ENCODE measurements at places on chromosomes 2 and 18.

- DNase-seq, result no peak
Observed at GRCh38 chr2:208046686-208047085, 21.4 kb upstream of the PLEKHM3 start.

- DNase-seq, result no peak
Observed at GRCh38 chr2:11941201-11942177, 195.1 kb downstream of the LPIN1 start.

GRCh38 chr2:226873051-226873620, 37.3 kb downstream of the RHBDD1 start:
- no peak for DNase-seq

DNA sequence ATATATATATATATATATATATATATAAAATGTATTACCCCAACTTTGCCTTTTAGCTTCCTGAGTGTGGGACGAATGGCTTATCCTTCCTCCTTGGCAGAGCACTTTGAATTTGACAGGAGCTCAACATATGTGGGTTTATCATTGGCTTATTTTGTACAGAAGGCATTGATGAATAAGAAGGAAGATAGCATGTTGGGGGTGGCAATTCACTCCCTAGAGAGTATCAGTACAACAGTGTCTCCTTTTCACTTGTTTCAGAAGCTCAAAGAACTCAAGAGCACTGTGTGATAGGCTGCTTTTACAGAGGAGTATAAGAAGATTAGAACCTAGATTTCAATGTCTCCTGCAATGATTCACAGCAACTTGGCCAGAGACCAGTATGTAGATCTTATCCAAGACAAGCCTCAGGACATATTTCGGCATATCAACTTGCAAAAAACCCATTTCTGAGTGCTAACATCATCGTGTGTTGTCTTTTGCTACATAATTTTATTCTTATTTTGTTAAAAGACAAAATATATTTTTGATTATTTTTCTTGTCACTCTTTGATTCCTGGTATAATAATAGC, 345.8 kb downstream of the SOCS6 start:
- no peak for DNase-seq

GRCh38 chr2:70468878-70469277, 84.7 kb downstream of the TGFA start:
- no peak for DNase-seq

- DNase-seq, result no peak
Observed at GRCh38 chr18:59416818-59417217, 57.8 kb upstream of the LMAN1 start.

DNA sequence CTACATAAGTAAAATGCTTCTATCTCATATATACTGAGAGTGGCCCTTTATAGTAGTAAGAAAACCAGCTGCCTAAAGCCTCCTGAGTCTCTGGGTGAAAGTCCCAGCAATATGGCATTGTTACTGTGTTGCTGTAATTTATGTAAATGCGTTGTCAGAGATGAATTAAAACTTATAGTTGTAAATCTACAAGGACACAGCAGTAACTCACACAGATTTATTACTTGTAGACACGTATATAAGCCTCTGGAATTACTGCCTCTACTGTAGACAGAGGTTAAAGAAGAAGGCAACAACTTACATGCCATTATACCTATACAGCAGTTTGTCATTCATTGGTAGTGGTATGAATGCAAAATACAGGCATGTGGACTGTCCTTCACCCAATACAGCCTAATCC, 169.1 kb upstream of the BOD1L2 start:
- peak; percentile 79 for DNase-seq

DNA sequence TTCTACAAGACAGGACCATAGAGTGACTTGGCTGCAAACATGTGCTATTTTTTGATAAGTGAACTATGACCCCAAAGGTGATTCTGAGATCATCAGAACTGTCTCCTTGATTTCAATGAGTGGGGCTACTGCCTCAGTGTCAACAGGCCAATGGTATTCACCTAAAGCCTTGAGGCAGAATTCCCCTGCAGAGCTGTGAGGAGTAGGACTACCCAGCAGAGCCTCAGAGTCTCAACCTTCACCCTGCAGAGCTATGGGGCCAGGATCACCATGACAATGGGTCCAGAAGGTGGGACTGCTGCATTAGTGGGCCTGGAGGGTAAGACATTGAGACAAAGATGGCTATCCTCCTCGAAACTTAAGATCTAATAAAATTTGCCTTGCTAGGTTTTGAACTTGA, 1668.2 kb upstream of the SLC39A10 start:
- DNase-seq, result no peak

GRCh38 chr2:232102380-232102779, 140.9 kb downstream of the DIS3L2 start:
- DNase-seq, result no peak

DNA sequence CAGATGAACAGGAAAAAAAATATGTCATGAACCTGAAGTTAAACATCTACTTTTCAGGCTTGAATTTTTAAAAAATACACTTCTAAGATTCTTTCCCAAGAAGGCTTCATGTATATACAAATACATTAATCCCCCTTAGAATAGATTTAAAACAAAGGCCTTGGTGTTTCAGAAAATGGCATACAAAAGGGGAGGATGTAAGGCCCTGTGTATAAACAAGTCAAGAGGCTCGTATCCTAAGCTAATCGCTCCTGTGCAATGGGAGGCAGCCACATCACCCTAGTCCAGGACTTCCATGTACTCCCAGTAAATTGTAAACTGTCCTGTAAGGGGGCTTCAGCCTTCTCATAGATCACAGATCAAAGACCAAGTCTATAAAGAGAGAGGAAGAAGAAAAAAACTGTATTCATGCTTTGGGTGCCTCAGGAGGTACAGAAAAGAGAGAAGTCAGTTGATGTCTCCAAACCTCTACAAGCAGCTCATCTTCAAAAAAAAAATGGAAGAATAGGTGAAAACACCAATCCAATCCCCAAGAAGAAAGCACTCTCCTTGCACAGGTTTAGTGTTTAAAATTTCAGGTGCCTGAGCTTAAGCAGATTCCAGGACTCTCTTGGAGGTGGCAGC, 53.9 kb downstream of the ANKRD44 start:
- no peak for DNase-seq

DNA sequence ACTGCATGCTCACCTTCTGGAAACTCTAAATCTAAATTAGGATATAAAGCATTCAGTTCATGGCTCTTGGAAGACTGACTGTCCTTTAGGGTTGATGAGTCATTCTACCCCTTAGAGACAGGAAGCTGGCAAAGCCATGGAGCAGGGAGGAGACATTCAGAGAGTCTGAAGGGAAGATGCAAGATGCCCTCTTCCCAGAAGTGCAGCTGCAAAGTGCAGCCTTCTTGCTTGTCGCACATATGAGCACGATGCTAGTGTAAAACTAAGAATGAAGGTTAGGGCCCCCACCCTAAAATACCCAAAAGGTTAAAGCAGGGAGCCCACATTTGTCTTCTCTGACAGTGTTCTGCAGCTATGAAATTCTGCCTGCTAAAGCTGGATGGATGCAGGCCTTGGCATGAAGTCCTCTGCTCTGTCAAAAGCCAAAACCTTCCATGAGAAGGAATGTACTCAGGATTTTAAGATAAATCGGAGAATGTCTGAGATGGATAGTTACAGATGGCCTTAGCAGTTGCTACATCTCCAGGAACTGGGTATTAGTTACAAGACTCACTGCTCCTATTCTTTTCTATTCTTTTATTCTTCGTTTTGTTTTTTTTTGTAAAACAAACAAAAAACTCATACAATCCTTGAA, 89.7 kb downstream of the POLE4 start:
- no peak for DNase-seq

DNA sequence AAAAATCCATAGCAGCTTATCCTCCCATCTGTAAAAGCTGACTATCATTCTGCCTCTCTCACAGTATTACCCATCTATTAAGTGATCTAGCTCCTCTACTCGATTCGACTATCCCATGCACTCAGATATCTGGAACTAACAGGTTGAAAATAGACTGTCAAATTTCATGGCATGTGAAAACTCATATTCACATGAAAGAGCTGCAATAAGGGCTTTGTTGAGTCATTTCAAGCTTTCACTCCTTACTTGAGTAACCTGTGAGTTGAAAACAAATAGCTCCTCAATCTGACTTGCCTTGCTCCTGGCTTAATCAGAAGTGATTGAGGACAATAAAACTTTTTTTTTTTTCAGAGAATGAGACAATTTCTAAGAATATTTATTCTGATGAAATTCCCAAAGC, 192.4 kb upstream of the ERBB4 start:
- DNase-seq, result no peak

- DNase-seq, result no peak
Observed at GRCh38 chr2:41621563-41621962, 426.3 kb upstream of the PKDCC start.

DNA sequence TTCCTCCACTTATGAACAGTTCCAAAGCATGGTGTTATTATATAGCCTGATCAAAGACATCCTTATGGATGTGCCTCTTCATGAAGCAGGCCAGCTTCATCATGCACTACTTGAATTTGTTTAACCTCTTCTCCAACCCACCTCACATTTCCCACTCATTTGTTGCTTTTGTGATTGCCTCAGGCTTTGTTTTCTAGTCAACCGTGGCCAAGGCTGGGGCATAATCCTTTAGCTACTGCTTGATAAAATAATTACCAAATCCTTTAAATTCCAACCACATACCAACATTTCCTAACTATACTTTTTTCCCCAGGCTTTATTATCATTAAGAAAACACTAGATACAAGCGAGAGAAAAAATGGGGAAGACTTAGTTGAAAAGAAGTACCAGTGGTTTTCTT, 39.6 kb upstream of the SCN1A start:
- no peak for DNase-seq

- no peak for DNase-seq
Observed at GRCh38 chr2:162369551-162369950, 25.6 kb downstream of the GCA start.

- DNase-seq, result no peak
Observed at GRCh38 chr2:78811955-78812610, 213.4 kb upstream of the REG3G start.

DNA sequence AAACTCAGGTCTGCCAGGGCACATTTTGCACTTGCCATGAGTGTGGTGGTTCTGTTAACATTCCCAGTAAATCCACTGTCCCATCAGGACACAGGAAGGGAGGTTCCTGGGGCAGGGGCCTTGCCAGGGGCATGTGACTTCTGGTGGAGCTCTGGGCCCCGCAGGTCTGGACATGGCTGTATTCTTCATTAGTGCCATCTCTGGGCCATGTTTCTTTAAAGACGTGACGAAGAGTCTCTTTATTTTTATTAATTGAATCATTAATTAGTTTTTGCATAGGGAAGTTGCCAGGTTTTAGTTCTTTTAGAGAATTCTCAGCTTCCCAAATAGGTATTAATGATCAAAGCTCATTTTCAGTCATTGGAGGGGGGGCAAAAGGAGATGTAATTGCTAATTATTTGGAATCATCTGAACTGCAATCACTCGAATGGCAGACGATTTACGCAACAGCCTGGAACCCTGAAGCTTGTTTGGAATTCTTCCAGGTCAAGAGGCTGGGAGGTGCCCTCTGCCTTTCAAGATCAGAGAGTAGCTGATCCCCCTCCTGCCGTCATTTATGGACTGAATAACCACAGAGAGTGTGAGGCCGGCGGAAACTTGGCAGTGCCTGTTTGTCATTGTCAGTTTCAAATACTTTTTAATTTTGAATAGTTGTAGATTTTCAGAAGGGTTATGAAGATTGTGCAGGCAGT, 106.2 kb downstream of the RTP5 start:
- DNase-seq, result no peak

GRCh38 chr18:37565101-37565976, at the start of gene CELF4:
Gene CELF4 (minus strand): TSS chr18:37565798.
- DNase-seq, result peak; percentile 77

- no peak for DNase-seq
Observed at GRCh38 chr2:64363848-64364247, 90.1 kb upstream of the LGALSL start.

DNA sequence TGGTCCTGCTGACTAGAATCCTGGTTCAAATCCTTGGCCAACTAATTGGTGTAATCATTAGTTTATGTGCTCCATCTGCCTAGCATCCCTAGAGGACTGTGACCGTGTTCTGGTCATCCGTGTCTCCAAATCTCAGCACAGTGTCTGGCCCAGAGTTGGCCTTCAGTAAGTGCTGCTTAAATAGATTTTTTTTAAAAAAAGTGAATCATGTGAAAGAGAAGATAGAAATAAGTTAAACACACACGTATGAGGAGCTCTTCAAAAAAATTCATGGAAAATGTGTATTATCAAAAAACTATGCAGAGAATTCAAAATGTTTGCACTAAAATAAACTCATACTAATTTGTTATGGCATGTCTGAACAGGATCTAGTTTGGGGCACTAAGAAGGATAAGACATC, 129.3 kb upstream of the TLK1 start:
- DNase-seq, result no peak

DNA sequence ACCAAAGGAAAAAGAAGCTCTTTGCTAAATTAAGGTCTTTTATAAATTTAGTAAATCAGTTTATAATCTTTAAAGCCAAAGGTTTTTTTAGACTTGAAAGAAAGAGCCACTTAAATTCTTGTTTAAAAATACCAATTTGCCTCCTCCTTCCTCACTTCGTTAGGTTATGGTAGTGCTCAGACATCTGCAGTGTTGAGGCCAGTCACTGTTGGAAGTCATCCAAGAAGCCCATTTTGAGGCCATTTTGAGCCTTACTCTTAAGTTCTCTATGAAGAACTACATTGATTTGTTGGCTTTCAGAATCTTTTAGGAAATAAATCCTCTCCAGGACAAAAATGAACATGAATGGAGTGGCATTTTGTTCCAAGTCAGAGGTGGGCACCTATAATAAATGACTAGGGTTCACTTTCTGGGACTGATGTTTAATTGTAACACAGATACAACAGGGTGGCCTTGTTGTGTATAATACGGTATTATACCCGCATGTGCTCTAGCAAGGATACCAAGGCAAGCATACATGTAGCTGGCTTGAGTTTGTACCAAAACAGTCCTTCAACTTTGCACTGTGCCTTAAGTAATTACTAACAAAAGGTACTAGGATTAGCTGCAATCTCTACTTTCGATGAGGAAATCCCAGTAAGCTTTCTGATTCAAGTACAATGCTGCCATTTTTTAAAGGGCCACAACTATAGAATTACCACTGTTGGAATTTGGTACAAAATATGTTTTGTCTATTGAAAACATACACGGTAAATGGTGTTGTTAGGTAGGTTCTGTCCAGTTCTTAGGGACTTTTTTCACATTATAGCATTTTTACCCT, 22.8 kb downstream of the SLC66A3 start:
- DNase-seq, result no peak

DNA sequence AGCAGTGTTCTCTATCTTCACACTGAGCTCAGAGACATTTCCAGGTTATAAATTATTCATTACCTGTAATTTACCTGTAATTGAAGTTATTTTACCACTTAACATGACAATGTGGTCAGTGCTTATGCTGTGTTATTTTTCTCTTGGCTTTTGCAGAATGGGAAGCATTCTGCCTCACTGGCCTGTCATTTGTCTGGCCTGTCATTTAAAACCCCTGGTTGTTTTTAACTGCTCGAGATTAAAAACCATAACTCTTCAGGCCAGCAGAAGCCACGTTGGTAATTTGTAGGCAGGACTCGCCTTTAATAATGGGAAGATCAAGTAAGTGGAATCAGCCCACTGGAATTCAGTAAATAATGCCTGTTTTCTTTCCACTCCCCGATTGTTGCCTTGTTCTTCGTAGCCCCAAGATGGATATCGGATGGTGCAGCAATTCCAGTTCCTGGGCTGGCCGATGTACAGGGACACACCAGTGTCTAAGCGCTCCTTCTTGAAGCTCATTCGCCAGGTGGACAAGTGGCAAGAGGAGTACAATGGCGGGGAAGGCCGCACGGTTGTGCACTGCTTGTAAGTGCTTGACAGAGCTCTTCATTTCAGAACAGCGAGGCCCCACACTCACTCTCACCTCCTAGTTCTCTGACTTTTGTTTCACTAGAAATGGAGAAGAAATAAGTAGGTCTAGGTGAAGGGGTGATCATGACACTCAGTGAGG, 222.4 kb upstream of the RAB12 start:
- DNase-seq, result no peak
